ENCODE measurements at places on chromosomes 7 and 10. TPM values are rescaled to one million over a fixed set of nuclear protein-coding genes. Genes with fewer than 3 reads are reported as not detected.

The TMEM270 gene
- total RNA-seq, result not detected

The CYP26C1 gene
- under 0.01 TPM for total RNA-seq

The CFAP58 gene
- 0.33 TPM for total RNA-seq

The ADRA2A gene
- total RNA-seq, result under 0.01 TPM

The DGKI gene
- 2.1 TPM for total RNA-seq

The SUN3 gene
- total RNA-seq, result not detected

The FGF8 gene
- not detected for total RNA-seq

The WEE2 gene
- not detected for total RNA-seq

The PRRT4 gene
- total RNA-seq, result under 0.01 TPM

The TUBB8 gene
- total RNA-seq, result not detected

The MBL2 gene
- not detected for total RNA-seq

The CCL24 gene
- not detected for total RNA-seq

The URGCP gene
- total RNA-seq, result 27.7 TPM

The DCLRE1A gene
- total RNA-seq, result 9.4 TPM

The RPEL1 gene
- 0.17 TPM for total RNA-seq

The OTUD1 gene
- 6.8 TPM for total RNA-seq

The AKR1C8 gene
- not detected for total RNA-seq

The CFAP70 gene
- total RNA-seq, result 1.3 TPM

The EBLN1 gene
- total RNA-seq, result not detected

The CACNA2D1 gene
- total RNA-seq, result 64.4 TPM

The CLCN1 gene
- total RNA-seq, result under 0.01 TPM

The GLI3 gene
- 6.4 TPM for total RNA-seq

The MLXIPL gene
- total RNA-seq, result 0.51 TPM

The DDX21 gene
- total RNA-seq, result 52.4 TPM

The KLLN gene
- total RNA-seq, result 0.66 TPM

The OR2A12 gene
- not detected for total RNA-seq

The MMRN2 gene
- total RNA-seq, result 2.1 TPM

The APBB1IP gene
- 3.1 TPM for total RNA-seq

The SMARCD3 gene
- 23.8 TPM for total RNA-seq

The AKR1B1 gene
- total RNA-seq, result 213 TPM

The PSMC2 gene
- 175 TPM for total RNA-seq

The NANOS1 gene
- 1.2 TPM for total RNA-seq

The ZNF239 gene
- 6.2 TPM for total RNA-seq

The CALHM1 gene
- total RNA-seq, result not detected

The NEUROG3 gene
- not detected for total RNA-seq

The PIK3CG gene
- not detected for total RNA-seq

The SPDYE6 gene
- not detected for total RNA-seq

The PRLHR gene
- not detected for total RNA-seq

The ADAM12 gene
- total RNA-seq, result 33.9 TPM

The DCLRE1C gene
- 13.4 TPM for total RNA-seq

The SPDYE16 gene
- 0.17 TPM for total RNA-seq

The MMD2 gene
- not detected for total RNA-seq

The STOX1 gene
- total RNA-seq, result under 0.01 TPM

The SPDYE5 gene
- total RNA-seq, result not detected

The BMPR1A gene
- total RNA-seq, result 61.8 TPM

The NEUROD6 gene
- not detected for total RNA-seq

The CNTNAP2 gene
- not detected for total RNA-seq

The OR6V1 gene
- total RNA-seq, result not detected

The GTF2IRD1 gene
- total RNA-seq, result 10.0 TPM

The KNDC1 gene
- 0.50 TPM for total RNA-seq

The PAX4 gene
- total RNA-seq, result not detected

The BAIAP2L1 gene
- total RNA-seq, result 5.3 TPM

The IFIT1B gene
- not detected for total RNA-seq

The CCDC201 gene
- not detected for total RNA-seq

Measured in fibroblast of lung (primary cell).